HT-29 (cell line): ENCODE measurements at places on chromosomes 1 and 21.

DNA sequence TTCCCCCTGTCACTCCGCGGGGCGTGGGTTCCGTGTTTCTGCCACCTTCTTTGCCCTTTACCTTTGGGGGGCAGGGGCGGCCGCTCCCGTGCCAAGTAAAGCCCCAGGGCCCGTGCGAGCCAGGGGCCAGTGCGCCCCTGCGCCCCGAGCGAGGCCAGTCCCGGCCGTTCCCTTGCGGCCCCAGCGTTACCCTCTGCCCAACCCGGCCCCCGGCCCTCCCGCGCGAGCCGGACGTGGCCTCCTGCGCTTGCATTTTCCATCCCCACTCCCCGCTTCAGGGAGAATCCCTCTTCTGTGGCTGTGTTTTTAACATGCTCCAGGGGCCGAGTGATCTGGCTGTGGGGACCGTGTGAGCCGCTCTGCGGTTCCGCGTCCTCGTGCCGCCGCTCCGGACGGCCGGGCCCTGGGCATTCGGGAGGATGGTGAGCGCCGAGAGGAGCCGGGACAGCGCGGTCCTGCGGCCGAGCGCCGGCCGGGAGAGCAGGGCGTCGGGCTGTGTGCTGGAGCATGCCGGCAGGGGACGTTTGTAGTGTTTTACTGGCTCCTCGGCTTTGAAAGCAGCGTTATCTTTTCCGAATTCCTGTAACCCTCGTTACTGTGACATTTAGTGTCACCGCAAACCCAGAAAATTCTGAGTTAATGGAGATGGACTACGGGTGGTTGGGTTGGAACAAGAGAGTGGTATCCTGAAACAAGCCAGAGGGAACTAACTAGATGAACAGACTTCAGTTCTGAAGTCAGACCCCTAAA lies 1.0 kb downstream of the GALNT2 start:
- peak; percentile 46 for DNase-seq

DNA sequence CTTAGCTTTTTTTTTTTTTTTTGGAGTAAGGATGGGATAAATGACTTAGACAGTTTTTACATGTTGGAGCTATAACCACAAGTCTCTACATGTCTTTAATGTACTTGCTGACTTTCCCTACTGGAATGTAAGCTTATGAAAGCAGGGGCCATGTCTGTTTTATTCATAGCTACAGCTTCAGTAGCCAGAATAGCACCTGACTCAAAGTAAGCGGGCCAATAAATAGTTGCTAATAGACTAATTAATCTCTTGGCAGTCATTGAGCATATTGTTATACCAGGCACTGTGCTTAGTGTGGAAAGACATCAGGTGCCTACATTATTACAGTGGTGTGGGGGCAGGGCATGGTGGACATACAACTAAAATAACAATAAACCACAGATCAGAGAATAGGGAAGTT lies 84.4 kb upstream of the HOOK1 start:
- DNase-seq: no peak

- no peak for DNase-seq
Measured at GRCh38 chr1:153119491-153119971, 6.2 kb upstream of the SPRR2F start.

DNA sequence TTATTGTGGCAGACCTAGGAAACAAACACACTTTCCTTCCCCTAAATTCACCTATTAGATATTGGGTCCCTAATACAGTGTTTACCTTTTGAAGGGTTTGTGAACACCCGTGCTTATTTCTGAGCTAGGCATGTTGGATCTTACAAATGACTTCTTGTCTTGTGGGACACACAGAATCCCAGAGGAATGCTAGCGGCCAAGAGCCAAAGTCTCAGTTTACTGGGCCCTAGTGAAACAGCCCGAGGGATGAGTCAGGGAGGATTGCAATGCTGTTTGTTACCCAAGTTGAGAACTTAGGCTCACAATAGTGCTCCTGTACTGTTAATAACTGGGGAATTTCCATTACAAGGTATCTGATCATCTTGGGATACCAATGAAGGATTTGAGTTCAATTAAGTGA lies 100.1 kb upstream of the AKT3 start:
- no peak for DNase-seq

GRCh38 chr1:54045496-54045895 lies 7.5 kb downstream of the TMEM59 start:
- DNase-seq: no peak

- DNase-seq: no peak
Measured at GRCh38 chr21:42199868-42200463, 19.0 kb upstream of the ABCG1 start.

DNA sequence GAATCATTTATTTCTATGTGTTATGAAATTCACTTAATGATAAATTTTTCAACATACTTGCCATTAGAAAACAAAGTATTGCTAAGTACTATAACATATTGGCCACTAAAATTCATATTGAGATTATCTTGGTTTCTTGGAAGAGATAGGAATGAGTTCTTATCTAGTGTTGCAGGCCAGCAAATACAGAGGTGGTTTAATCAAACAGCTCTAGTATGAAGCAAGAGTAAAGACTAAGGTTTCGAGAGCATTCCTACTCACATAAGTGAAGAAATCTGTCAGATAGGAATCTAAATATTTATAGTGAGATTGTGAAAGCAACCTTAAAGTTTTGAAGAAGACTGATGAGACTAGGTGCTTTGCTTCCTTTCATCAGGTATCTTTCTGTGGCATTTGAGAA lies 37.9 kb upstream of the FOXE3 start:
- DNase-seq: no peak

DNA sequence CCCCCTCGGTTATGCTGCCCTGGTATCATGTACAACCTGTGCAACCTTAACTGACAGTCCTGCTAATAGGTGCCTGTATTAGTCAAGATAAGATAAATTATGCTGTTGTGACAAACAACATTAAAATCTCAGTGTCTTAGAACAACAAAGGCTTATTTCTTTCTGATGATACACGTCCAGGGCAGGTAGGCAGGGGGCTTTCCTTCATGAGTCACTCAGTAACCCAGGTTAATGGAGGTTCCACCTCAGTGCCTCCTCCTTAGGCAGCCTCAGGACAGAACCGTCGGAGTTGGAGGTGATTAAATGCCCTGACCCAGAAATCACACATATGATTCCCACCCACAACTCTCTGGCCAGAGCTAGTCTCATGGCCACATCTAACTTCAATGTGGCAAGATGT lies 94.6 kb upstream of the CASZ1 start:
- DNase-seq: no peak

- no peak for DNase-seq
Measured at GRCh38 chr1:206128196-206128595, 11.0 kb upstream of the AVPR1B start.

GRCh38 chr1:207134581-207134980 lies 30.5 kb downstream of the C4BPA start:
- no peak for DNase-seq

- no peak for DNase-seq
Measured at GRCh38 chr1:204128464-204128963, 23.3 kb downstream of the ETNK2 start.

- no peak for DNase-seq
Measured at GRCh38 chr1:21344750-21345443, 54.6 kb upstream of the ECE1 start.

GRCh38 chr1:208852911-208853310 lies 608.7 kb upstream of the PLXNA2 start:
- DNase-seq: no peak

GRCh38 chr1:24995140-24995539 lies 65.1 kb upstream of the RUNX3 start:
- DNase-seq: no peak

DNA sequence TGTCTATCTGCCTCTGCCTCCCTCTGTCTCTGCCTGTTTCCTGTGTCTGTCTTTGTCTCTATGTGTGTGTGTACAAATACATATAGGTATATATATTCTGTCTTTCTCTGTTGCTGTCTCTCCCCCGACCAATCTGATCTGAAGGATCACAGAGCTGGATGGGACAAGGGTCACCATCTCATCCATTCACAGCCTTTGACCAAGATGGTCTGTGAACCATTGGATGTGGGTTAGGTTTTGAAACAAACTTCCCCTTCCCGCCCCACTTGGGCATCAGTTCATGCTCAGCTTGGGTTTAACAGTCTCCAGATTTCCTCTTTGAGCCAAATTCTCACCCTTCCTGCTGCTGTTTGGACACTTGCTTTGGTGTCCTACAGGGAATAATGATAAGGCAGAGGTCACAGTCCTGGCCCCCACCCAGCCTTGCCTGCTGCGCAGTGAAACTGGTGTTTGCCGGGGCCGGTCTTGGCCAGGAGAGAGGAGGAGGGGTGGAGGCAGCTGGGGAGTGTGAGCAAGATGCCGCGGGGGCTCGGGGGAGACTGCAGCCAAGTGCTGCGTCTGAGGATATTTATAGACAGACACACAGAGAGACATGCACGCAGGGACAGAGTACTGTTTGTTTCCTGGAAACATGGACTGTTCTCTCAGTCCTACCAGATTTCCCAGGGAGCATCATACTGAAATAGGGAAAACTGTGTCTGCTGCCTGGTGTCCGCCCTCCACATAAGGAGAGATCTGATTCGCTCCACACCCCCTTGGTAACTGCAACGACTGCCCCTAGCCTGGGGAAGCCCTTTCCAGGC lies 27.0 kb upstream of the BTG2 start:
- no peak for DNase-seq

- no peak for DNase-seq
Measured at GRCh38 chr21:14526199-14526598, 19.9 kb downstream of the SAMSN1 start.

DNA sequence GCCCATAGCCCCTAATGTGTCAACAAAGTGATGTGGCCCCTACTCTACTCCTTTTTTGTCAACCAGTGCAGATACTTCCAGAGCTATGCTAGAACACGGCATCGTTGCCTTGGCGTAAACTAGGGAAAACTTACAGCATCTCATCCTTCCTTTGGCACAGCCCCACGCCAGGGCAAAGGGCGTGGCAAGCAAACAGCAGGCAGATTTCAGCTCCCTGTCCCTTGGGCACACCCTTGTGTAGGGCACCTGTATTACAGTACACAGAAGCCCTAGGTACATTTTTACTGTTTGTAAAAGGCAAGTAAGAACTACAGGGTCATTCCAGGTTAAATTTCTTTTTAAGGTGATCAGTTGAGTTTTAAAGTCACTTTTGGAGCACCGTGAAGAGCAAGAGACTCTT lies 29.3 kb downstream of the PRDX6 start:
- DNase-seq: peak; percentile 64

DNA sequence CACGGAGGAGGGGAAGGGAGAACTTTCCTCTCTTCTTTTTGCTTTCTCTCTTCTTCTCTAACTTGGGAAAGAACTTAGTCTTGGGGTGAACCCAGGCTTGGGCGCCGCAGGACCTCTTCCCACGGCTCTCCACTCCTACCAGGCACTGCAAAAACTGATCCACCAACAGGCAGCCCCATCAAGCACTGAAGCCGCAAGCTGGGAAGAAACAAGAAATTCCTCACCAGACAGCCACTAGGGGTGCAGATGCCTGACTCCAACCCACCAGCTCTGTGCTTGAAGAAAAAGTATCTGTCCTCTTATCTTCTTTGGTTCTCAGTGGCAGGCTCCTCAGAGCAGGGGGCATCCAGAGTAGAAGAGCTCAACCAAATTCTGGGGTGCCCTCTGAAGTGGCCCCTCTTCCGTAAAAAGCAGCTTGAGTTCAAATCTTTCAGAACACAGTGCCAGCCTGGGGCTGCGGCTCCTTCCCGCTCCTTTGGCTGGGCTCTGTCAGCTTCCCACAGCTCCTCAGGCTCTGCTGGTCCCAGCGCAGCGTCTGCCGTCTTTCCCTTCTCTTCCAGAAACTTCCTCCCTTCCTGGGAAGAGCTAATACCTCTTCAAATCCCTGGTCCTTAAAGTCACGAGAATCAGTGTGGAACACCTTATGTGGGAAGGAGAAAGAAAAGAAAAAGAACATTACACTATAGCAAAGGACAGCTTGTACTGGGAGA lies 2.4 kb downstream of the SLC41A1 start:
- peak; percentile 11 for DNase-seq

DNA sequence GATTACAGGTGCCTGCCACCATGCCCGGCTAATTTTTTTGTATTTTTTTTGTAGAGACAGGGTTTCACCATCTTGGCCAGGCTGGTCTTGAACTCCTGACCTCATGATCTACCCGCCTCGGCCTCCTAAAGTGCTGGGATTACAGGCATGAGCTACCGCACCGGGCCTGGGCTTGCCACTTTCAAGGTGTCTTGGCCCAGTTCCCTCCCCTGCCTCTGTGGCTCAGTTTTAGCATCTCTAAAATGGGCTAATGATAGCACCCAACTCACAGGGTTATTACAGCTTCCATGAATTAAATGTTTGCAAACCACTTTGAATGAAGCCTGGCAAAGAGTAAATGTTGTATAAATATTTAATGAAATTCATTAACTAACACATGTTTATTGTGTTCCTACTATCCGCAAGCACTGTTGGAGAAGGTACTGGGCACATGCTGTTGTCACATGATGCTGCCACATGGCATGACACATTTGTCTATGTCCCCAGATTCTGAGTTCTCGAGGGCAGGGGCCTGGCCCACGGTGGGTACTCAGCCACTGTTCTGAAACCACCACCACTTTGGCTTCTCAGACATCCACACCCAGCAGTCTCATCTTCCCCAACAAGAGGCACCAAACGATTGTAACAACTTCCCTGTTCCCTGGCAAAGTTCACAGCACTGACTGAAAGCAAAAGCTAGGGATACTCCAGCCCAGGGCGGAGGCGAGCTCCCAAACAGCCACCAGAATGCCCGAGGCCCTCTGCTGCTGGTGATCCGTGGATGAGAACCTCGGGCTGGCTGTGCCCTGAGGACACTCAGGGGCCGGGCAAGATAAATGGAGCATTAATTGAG lies 9.7 kb downstream of the IFFO2 start:
- DNase-seq: no peak

GRCh38 chr1:34946211-34946610 lies 16.8 kb upstream of the DLGAP3 start:
- no peak for DNase-seq

DNA sequence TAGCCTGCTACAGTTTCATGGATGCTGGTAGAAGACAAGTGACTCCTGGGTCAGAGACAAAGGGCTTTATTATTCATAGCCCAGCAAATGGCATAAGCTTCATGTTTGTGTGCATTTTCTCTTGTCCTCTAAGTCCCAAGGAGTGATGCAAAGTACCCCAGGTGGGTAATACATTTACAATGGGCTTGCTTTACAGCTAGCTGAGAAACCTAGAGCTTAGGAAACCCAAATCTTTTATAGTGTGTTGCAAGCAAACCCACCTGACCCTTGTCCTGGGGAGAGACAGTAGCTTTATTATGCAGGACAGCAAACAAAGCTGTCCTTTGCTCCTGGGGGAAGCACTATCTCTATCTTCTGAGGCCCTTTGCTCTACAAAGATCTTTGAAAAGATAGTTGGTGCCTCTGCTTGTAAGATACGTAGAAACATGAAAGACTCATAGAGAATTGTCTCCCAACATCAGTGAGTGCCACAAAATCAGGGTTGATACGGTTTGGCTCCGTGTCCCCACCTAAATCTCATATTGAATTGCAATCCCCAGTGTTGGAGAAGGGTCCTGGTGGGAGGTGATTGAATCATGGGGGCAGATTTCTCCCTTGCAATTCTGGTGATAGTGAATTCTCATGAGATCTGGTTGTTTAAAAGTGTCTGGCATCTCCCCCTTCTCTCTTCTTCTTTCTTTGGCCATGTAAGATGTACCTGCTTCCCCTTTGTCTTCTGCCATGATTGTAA lies 315.8 kb upstream of the USP24 start:
- no peak for DNase-seq

- DNase-seq: peak; percentile 53
Measured at GRCh38 chr1:9494936-9495758, 44.1 kb upstream of the SLC25A33 start.
